Kidney capillary endothelial cell (primary cell): ENCODE measurements at places on chromosomes 7 and 10.

- DNase-seq, result no peak
These were observed 101.7 kb downstream of the AUTS2 start for GRCh38 chr7:69699931-69700330.

DNA sequence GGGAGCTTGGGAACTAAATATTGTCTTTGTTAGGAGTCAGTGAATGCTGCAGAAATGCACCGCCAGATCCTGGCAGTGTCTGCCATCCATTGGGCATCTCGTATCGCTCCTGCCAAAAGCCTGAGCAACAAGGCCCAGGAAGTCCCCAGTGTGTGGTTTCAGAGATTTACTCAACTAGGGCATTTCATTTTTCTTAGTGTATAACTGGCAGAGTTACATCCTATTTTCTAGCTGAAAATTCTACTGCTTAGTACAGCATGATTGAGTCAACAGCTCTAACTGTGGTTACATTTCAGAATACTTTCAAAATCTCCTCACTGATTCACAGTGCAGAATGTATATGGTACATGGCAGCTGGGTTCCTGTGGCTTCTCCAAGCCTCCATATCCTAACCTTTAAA, 95.8 kb upstream of the CREB5 start:
- no peak for DNase-seq

- DNase-seq, result no peak
These were observed 35.4 kb upstream of the NPFFR1 start for GRCh38 chr10:70319183-70319582.

DNA sequence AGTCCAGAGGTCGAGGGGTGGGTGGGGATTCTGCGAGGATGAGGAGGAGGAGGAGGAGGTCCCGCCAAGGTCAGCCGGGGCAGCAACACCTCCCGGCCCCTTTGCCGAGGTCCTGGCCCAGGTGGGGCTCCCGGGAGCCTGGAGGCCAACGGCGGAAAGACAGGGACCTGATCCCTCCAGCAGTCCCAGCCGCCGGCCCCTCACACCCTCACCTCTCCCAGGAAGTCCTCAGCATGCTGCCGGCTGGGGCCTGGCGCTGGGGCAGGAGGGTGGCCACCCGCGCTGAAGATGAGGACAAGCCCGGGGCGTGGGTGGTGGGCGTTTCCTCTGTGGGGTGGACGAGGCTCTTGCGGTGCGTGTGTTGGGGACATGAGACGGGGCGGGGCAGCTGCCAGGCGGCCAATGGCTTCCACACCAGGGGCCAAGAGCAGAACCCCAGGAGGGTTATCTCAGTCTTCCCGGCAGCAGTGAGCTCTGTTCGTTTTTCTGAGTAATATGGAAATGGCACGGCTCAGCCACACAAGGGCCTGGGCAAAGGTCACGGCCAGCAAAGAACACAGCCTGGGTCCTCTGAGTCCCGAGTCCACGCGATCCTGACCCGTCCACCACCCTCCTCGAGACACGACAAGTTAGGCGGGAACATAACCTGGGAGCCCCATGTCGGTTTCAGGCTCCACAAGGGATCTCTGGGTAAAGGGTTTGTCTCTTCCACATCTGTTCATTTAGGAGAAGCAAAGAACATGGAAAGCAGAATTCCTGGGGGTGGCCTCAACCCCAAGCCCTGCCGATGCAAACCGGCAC, 82.9 kb upstream of the PDGFA start:
- DNase-seq, result no peak

DNA sequence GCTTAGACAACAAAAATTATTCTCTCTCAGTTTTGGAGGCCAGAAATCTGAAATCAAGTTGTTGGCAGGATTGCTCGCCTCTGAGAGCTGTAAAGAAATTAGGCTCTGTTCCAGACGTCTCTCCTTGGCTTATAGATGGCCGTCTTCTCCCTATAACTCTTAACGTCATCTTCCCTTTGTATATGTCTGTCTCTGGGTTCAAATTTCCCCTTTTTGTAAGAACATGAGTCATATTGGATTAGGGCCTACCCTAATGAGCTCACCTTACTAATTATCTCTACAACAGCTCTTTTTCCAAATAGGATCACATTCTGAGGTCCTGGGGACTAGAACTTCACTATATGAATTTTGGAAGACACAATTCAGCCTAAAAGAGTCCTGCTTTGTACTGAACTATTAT, 22.4 kb downstream of the GALNTL5 start:
- no peak for DNase-seq

- no peak for DNase-seq
These were observed 206.9 kb upstream of the PHYHIPL start for GRCh38 chr10:58969576-58969975.

- no peak for DNase-seq
These were observed 2.5 kb downstream of the PTER start for GRCh38 chr10:16439295-16439694.

DNA sequence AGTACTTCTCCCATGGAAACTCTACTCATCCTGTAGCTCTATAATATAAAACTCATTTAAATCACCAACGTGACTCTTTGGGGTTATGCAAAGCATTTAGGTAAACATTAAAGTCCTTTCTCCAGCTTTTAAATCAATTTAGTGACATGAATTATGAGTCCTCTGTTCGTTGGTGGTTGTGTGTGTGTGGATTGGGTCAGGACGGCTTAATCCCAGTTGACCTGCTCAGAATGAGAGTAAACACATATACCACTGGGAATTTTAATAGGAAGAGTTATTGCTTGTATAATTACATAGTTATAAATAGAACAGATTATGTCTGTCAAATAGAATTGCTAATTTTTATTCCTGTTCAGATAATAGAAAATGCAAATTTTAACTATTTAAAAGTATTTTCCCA, 30.7 kb upstream of the ADCY1 start:
- no peak for DNase-seq

- no peak for DNase-seq
These were observed 37.1 kb downstream of the PDLIM1 start for GRCh38 chr10:95253686-95254085.

GRCh38 chr7:105444342-105444987, 55.7 kb upstream of the SRPK2 start:
- no peak for DNase-seq

DNA sequence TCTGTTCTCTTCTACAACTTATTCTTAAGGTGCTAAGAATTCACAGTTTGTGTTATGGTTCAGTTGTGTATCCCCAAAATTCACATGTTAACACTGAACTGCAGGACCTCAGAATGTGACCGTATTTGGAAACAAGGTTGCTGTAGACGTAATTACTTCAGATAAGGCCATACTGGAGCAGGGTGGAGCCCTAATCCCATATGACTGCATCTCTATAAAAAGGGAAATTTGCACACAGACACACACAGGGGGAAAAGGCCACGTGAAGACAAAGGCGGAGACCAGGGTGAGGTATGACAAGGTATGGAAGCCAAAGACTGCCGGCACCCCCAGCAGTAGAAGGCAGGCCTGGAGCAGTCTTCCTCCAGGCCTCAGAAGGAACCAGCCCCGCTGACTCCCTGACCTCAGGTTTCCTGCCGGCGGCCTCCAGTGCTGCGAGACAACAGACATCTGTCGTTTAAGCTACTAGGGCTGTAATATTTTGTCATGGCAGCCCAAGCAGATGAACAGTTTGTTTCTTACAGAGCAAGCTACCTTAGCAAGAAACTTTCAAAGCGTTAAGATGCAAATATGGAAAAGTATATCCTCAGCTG, 98.7 kb downstream of the PROSER2 start:
- peak; percentile 23 for DNase-seq

- no peak for DNase-seq
These were observed 7.2 kb upstream of the GRID1 start for GRCh38 chr10:86373828-86374227.

- no peak for DNase-seq
These were observed 50.4 kb upstream of the AGMO start for GRCh38 chr7:15612205-15612604.

DNA sequence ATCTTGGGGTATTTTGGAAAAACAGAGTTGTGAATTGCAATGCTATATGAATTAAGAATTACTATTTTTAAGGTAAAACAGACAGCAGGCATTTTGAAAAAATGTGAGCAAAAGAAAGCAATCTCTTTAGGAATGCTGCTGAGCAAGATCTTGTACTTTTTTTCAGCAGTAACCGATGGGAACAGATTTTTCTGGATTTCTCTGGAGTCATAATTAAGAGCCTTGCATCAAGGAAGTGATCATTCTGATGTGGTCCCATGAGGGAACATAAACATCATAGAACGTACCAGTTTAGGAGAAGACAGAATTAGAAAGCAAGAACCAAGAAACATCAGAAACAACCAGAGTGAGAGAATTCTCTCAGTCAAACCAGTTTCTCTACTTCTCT, 157.0 kb upstream of the AGR3 start:
- DNase-seq, result no peak

- no peak for DNase-seq
These were observed 12.7 kb downstream of the EPHB6 start for GRCh38 chr7:142867398-142868187.

DNA sequence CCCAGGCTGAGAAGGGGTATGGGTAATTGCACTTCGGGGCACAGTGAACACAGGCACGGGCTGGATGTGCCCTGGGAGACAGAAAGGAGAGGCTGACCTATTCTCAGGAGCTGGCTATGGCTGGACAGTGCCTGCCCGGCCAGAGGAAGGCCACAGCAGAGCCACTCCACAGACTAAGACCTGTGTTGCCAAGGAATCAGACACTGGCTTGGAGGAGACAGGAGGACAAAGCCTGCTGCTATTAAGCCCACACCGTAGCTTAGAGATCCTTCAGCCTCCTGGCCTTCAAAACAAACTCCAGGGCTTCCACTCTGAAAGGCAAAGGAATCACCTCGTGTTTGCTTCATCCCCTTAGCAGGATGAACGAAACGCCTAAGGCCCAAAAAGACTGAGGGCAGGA, 82.2 kb downstream of the ALOX5 start:
- no peak for DNase-seq

- DNase-seq, result no peak
These were observed 149.5 kb downstream of the SFMBT2 start for GRCh38 chr10:7261351-7261750.

DNA sequence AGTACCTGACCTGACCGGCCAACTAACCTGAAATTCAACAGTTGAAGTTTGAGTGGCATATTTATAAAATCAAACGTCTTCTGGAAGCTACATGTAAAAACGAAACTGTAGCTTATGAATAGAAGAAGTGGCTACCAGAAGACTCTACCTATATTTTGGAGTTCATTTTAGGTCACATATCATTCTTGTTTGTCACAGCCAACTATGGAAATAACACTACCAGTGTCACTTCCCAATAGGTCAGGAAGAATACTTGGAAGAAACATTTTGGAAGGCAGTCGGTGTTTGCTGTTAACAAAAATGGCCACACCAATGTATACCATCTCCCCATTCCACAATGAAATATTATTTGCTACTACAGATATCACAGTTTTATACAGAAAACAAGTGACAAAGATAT, 12.6 kb downstream of the TWIST1 start:
- DNase-seq, result no peak

- DNase-seq, result no peak
These were observed 1.6 kb upstream of the SAMD9 start for GRCh38 chr7:93119191-93119905.

GRCh38 chr10:116084161-116084560, 188.8 kb downstream of the GFRA1 start:
- DNase-seq, result no peak

- no peak for DNase-seq
These were observed 37.7 kb upstream of the EZH2 start for GRCh38 chr7:148921806-148922205.

DNA sequence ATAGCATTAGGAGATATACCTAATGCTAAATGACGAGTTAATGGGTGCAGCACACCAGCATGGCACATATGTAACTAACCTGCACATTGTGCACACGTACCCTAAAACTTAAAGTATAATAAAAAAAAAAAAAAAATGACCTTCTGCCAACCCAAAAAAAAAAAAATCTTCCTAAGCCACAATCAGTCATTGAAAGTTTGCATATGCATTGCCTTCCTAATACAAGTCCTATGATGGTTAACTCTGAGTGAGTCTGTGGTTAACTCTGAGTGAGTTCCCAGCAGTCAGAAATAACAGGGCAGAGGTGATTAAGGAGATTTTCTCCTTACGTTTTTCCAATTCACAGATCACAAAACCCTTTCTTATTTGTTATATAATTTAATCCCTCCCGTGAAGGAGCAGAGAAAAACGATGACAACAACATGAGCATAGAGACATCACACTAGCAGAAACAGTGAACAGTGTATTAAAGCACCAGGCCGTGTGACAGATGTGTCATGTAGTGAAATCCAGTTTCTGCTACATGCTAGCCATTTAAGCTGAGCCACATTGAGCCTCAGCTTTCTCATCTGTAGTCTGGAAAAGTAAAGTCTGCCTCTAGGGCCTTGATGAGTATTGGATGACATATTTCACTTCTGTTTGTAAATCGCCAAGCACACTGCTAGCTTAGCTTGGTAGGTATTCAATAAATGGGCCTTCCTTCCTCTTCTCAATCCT, 7.4 kb upstream of the RNF148 start:
- no peak for DNase-seq

GRCh38 chr7:51069411-51070083, 247.1 kb downstream of the COBL start:
- DNase-seq, result peak; percentile 15

- DNase-seq, result no peak
These were observed 3.4 kb downstream of the TMEM209 start for GRCh38 chr7:130201796-130202195.

DNA sequence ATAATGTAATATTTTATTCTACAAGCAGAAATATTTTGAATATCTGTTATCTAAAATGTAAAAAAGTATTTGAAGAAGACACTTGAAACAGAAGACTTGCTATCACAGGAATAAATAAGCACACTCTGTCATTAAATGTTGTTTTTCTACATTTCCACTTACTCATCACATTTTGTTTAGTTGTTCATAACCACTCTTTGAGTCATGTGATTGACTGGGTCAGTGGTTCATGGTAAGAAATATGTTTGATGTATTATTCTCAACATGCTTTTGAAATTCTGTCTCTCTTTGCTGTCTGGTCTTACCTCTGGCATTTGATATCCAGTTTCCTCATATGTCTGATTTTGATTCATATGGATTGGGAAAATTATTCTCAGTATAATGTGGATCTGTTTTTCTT, 171.8 kb downstream of the SUGCT start:
- DNase-seq, result peak; percentile 24

- DNase-seq, result no peak
These were observed 48.2 kb downstream of the SLC25A13 start for GRCh38 chr7:96273716-96274115.

DNA sequence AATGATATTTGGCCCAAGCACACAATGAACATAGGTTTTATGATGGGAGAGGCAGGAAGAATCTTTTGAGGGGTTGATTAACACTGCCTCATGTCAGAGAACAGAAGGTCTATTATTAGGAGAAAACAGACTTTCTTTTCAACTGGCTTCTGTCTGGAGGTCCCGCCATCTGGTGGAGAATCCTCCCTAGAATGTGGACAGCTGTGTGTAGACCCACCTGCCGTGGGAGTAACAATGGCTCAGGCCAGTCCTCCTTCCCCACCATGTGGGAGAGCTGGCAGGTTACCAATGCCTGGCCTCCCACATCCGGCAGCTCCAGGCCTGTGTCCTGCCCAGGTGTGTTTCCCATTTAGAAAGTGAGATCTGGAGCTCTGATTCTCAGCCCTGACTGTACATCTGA, 70.4 kb upstream of the AOAH start:
- no peak for DNase-seq

- DNase-seq, result no peak
These were observed 71.9 kb upstream of the SRRM3 start for GRCh38 chr7:76129836-76130235.
